ENCODE measurements at places on chromosomes 12 and 14. TPM values are rescaled to one million over a fixed set of nuclear protein-coding genes. Genes with fewer than 3 reads are reported as not detected.

The EIF2B1 gene
- 74.4 TPM for total RNA-seq

The CDCA3 gene
- total RNA-seq: 29.7 TPM

The TRHDE gene
- total RNA-seq: 0.38 TPM

The FOXG1 gene
- total RNA-seq: under 0.01 TPM
